ENCODE measurements at places on chromosomes 3 and 15.

DNA sequence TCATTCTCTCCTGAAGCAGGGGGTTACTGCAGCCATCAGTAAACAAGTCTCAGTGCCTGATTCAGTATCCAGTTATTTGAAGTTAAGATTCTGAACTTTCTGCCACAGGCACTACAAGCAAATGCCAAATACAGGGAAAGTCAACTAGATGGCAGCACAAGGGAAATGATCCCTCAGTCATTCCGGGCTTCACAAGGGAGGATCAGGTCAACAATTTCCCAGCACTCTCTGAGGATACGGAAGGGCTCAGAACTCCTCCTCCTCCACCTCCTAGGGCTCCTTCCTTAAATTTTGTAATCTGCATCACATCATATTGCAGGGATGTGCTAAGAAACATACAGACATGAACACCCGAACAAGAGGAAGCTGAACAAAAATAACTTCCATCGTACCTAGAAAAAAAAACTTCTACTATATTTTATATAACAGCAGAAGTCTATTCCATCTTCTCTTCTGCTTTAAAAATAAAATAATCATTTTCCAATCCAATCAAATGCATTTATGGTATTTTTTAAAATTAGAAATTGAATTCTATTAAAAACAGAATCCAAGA is 187.1 kb downstream of the FMN1 start:
- DNase-seq, result no peak

GRCh38 chr3:169173231-169173630 is 490.3 kb downstream of the MECOM start:
- DNase-seq, result no peak

GRCh38 chr3:111605018-111605417 is 9.9 kb upstream of the ZBED2 start:
- no peak for DNase-seq

GRCh38 chr15:69346112-69346511 is 47.4 kb downstream of the PAQR5 start:
- DNase-seq, result no peak

- no peak for DNase-seq
Observed at GRCh38 chr3:70565861-70566260, 253.4 kb upstream of the MDFIC2 start.

DNA sequence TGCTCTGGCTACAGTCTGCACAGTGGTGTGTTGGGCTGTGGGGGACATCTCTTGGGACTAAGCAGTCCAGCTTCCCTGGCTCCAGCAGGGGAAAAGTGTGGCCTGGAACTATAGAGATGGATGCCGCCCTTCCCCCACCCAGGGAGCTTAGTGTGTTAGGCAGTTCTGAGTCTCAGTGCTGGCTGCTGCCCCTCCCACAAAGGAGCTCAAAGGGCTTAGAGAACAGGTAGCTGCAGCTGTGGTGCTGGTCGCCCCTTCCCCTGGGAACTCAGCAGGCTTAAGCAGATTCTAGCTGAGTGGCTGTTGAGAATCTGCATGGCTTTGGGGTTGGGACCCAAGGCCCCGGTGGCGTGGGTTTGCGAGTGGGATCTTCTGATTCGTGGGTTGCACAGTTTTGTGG is 190.8 kb downstream of the PDCD6IP start:
- no peak for DNase-seq

DNA sequence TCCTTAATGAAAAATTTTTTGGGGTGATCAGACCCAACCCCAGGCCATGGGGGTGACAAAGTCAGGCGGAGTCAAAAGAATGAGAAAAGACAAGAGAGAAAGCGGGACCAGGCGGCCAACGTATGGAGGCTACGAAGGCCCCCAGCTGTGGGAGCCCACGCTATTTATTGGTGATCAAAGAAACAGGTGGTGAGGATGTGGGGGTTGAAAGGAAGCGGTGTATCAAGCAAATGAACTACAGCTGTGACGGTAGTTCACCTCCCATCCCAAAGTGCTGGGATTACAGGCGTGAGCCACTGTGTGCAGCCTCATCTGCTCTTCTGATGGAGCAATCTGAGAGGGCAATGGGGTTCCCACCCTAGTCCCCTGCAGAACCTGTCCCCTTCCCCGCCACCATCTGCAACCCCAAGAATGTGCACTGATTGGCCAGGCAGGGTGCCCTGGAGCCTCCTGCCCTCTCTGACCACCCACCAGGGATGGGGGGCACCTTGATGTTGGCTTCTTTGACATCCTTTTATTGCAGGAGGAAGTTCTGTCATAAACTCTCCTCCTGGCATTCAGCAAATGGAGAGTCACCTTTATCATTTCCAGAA is 1.1 kb upstream of the CHRNA3 start:
- DNase-seq, result no peak

DNA sequence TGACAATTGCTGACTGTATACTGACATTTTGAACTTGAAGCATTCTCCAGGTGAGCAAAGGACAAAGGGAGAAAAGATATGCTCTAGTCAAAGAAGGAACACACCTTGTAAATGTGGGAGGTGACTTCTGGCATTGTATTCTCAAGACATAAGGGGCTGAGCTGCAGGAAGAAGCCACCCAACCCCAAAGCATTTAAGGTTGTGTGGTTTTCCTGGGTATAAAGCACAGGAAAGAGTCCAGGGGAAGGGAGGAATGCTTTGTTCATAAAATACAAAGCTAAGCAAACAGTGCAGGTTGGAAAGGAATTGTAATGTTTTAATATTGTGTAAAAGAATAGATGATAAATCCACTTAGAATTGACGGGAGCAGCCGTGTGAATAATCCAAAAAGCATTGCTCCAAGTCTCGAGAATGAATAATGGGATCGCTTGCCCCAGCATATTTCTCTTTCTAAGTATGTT is 102.4 kb upstream of the LRIG1 start:
- peak; percentile 16 for DNase-seq

DNA sequence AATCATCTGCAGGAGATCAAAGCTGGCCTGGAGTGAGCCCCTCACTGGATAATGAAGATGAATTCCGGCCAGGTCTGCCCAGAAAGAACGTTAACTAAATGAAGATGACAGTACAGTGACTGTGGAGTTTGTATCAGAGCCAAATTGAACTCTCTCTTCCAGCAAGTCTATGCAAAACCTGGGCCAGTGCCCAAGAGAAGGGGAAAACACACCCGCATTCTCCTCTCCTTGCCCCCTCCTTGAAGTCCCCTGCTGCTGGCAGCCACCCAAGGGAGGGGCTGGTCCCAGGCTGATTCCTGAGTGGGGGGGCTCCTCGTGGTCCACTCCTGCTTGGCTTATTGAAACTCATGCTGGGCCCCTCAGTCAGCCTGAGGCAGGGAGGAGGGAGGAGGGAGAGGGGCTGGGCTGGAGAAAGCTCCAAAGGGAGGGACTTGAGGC is 155.7 kb downstream of the RAB11A start:
- no peak for DNase-seq

GRCh38 chr15:74179101-74179841 is 5.8 kb downstream of the ISLR start:
- peak; percentile 93 for DNase-seq

DNA sequence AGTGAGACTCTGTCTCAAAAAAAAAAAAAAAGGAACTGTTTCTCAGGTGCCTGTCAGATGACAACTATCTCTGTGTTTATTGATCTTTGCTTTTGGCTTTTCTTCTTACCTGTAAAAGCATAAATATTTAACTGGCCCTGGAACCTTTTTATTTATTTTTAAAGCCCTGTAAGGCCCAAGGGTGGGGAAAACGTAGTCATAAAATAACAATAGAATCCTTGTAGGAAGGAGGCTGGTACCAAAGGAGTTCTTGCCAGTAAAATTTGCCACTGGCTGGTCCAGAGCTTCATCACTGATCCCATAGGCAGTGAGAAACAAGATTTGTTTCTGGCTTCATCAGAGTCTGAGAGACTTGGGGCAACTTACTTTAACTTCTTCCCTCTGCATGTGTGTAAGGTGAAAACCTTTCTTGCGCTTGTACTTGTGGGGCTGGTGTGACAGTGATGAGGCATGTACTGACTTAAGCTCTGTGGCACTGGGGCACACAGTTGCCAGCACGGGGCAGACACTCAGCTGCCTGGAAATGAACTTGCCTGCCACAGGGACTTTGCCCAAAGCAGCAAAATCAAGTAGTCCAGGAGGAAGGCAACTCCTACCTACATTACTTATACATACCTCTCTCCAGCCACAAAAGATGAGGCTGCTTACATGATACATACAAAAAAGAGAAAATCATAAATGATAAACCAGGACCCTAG is 19.6 kb downstream of the B4GALT4 start:
- DNase-seq, result no peak

- no peak for DNase-seq
Observed at GRCh38 chr3:147407114-147407497, 763 bp upstream of the ZIC4 start.

GRCh38 chr3:160697637-160698380 is 20.8 kb downstream of the ARL14 start:
- DNase-seq, result peak; percentile 77

DNA sequence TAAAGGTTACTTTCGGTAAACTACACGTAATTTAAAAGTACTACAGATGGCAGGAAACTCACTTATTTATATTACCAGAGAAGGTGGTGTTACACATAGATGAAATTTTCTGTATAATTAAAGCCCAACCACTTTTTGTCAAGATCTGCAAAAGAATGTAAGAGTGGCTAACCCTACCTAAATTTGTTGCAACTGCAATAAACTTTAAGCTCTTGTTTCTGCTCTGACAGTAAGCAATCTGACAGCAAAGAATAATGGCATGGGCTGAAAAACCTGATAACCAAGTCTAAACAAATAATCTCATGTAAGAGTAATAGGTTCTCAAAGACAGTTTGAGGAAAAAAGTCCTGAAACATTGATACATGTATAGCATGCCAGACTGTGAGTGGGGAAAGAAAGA is 897.3 kb downstream of the TUSC7 start:
- no peak for DNase-seq

DNA sequence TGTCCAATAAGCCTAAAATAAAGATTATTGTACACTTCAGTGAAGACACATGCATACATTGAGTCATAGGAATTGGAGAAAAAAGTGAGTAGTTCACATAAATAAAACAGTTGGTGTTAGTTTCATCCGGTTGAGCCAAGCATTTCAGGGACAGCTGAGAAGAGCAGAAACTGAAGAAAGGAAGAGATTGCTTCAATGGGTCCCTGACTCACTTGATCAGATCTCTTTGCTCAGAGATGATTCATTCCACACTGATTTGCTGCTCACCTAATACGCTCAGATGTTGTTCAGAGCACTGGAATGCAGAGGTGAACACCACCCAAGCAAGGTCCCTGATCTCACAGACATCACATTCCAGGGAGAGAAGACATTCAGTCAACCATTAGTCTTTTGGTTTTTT is 93.7 kb downstream of the RAD18 start:
- DNase-seq, result peak; percentile 82

DNA sequence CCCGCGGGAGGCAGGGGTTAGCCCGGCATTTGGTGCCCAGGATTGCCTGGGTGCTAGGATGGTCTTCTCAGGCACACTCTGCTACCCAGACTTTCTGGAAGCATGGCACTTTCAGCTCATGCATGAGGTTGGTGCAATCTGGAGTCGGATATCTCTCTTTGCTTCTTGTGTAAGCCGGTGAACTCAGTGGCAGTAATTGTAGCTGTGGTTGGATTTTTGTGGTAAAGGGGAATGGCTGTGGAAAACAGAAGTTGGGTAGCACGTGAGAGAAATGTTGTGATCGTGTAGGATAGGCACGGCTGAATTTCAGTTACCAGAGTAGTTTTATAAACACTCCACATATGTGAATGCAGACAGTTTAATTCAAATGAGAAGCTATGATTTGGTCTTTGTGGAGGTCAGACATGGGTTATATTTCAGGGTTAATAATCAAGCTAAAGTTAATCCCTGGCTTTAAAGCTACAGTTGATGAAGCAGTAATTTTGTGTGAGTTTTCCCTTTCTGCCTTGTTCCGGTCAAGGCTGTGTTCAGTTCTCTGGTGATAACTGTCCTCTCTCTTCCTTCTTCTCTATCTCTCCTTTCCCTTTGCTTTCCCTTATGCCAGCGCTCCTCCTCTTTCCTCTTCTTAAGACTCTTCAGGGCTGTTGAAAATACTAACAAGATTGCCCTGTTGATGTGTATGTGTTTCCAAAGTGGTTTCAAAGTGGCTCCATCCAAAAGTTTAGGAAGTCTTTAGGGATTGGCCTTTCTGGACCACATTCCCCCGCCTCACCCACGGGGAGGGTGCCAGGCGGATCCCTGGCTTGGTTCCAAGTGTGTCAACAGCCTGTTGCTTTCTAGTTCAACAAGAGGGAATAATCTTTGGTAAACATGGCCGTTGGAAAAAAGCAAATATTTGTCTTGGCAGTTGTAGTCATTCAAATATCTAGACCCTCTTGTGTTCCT is 404.6 kb upstream of the C2CD4B start:
- DNase-seq, result peak; percentile 75

GRCh38 chr3:49813497-49814174 is at the start of gene UBA7:
Gene UBA7, minus strand, starts transcription at chr3:49813953. Its CDS starts 166 bp downstream, at chr3:49813787.
- peak; percentile 35 for DNase-seq

DNA sequence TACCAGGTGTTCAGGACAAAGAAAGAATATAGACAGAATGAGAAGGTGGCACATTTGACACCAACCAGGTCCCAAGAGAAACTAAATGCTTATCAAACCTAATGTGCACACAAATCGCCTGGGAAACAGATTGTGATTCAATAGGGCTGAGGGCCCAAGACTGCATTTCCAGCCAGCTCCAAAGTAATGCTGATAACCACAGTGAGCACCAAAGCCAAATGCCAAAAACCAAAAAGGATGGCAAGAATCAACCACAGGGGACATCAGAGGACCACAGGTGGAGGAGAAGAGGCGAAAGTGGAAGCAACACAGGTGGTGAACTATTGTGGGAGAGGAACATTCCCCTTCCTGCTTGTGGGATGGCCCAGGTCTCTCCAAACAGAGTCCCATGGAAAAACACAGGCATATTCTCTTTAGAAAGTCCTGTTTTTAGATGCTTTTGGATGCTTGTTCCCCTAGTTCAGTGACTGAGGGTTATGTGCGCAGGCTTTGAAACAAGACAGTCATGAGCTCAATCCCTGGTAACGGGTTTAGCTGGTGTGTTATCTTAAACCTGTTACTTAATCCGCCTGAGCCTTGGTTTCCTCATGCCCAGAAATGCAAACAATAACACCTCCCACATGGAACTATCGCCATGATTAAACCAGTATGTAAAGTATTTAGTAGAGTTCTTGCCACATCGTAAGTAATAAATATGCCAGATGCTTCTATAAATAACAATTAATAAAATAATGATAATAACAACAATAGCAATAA is 241.7 kb downstream of the ATP8B4 start:
- peak; percentile 65 for DNase-seq

GRCh38 chr3:128468791-128469527 is 2.3 kb upstream of the DNAJB8 start:
- DNase-seq, result no peak

- no peak for DNase-seq
Observed at GRCh38 chr15:45458746-45459403, 63.7 kb downstream of the SLC30A4 start.

DNA sequence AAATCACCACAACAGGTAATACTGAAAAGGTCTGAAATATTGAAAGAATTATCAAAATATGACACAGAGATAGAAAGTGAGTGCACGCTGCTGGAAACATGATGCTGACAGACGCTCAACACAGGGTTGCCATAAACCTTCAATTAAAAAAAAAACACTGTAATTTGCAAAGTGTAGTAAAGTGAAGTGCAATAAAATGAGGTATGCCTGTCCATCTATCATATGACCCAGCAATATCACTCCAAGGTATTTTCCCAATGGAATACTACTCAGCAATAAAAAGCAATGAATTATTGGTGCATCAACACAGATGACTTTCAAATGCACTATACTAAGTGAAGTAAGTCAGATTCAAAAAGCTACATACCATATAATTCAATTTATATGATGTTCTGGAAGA is 47.6 kb upstream of the SLC12A8 start:
- no peak for DNase-seq

All from AG09309 (cell line).